ENCODE measurements at places on chromosomes 12 and 14.
A peak's percentile ranks its signal among the peaks of the same experiment; 100 is the strongest.

GRCh38 chr12:56878010-56878339, 56.2 kb downstream of the SDR9C7 start:
- DNase-seq, result no peak

GRCh38 chr12:14716848-14717444, 20.5 kb upstream of the GUCY2C start:
- DNase-seq, result peak; percentile 3

GRCh38 chr14:88667555-88668273, 104.9 kb downstream of the ZC3H14 start:
- DNase-seq, result peak; percentile 79

DNA sequence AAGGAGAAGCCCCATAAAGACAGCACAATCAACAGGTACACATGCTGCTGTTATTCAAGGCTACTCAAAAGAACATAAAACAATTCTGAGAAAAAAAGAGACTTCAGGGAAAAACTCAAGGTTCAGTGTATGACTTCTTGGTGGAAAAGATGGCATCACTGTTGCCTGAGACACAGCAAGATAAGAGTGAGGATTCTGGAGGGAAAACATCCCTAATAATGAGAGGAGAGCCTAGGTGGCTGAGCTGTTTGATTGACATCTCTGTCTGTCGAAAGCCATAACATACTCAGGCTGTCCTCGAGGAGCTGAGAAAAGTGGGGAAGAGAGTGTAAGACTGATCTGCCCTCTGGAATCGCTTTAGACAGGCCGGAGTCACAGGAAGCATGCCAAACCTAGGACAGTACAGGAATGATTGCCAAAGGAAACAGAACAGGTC, 193.4 kb upstream of the AMIGO2 start:
- no peak for DNase-seq

DNA sequence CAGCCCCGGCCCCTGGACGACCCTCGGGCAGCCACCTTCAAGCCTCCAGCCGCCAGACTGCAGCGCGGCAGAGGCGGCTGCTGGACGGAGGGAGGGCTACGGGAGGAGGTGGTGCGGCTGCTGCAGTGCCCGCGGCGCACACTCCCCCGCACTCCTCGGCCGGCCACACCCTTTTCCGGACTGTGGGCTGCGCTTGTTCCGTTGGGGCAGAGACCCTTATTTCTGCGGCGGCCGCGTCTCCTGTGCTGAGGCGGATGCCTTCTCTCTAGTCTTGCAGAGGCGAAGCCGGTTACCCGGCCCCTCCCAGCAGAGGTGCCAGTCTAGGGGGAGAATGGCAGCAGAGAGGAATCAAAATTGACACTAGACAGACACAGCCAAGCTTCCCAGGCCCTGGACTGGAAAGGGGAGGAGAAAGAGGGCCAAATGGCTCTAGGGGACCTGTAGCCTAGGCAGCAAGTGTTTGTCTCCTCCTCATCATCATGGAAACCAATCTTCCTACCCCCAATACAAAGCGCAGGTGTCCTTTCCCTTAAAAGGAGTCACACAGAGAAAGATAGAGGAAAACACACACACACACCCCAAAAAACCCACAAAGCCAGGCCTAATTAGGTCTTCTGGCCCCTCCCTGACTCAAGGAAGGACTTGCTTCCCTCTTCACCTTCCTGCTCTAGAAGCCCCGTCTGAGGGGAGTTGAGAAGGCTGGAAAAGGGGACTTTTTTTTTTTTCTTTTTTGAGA, 1.3 kb downstream of the ESYT1 start:
- no peak for DNase-seq

DNA sequence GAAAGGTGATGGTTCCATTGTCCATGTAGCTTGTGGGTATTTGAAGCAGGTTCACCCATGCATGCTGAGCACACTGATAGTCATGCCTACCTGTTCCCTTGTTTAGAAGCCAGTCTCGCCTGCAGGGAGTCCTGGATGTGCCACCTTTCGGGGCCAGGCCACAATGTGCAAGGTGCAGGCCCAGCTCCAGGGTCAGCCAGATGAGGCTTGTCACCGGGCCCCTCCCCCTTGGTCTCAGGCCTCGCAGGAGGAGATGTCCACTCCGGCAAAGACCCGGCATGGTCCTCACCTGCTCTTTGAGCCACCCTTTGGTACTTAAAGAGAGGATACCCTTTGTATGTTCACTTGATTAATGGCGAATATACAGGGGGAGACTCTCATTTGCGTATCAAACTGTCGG, 140.4 kb upstream of the RTL1 start:
- DNase-seq, result no peak

DNA sequence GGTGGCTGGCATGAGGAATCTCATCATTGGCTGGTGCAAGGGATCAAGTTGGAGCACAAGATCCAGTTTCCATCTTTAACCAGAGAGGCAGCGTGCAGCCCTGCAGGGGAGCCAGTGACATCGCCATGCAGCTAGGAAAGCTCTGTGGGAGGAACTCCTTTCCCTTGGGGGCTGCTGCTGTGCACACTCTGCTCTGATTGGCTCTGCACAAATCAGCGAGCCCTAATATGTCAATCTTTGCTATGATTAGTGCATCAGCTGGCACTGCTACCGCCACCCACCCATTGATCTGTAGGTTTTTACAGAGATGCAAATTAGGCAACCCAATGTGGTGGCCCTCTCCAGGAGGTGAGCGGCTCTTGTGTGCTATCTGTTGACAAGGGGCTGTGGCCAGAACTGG, 262.6 kb downstream of the PCNX1 start:
- peak; percentile 83 for DNase-seq

GRCh38 chr14:77529963-77530362, 31.3 kb upstream of the ISM2 start:
- DNase-seq, result no peak

- peak; percentile 74 for DNase-seq
These were observed 482 bp upstream of the IFI27L2 start for GRCh38 chr14:94129758-94130414.

GRCh38 chr12:4441355-4442335, 4.0 kb downstream of the FGF6 start:
- no peak for DNase-seq

DNA sequence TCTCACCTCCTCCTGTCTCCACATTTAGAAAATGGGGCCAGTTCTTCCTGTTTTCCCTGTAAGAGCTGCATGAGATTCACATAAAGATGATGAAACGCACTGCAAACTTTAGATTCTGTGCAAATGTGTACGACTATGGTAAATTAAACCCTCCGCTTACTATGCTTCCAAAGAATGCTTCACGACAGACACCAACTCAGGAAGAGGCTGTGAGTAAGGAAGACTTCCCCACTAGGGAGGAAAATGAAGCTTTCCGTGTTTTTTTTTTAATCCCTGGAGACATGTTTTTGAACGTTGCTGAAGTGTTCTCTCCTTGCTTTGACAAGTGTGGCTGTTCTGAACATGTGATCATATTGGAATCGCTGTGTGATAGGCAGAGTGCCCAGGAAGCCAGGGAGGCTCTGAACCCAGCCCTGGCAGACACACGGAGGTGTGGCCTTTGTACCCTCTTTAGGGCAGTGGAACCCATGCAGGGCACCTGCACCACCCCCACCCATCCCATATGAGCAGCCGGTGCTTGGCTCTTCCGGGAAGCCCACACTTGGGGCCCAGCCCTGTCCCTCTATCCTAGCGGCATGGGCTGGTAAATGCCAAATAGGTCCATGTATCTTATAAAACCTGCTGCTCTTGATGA, 7.5 kb upstream of the SYNE3 start:
- no peak for DNase-seq

GRCh38 chr14:69693801-69694729, 72.9 kb upstream of the SRSF5 start:
- DNase-seq, result no peak

DNA sequence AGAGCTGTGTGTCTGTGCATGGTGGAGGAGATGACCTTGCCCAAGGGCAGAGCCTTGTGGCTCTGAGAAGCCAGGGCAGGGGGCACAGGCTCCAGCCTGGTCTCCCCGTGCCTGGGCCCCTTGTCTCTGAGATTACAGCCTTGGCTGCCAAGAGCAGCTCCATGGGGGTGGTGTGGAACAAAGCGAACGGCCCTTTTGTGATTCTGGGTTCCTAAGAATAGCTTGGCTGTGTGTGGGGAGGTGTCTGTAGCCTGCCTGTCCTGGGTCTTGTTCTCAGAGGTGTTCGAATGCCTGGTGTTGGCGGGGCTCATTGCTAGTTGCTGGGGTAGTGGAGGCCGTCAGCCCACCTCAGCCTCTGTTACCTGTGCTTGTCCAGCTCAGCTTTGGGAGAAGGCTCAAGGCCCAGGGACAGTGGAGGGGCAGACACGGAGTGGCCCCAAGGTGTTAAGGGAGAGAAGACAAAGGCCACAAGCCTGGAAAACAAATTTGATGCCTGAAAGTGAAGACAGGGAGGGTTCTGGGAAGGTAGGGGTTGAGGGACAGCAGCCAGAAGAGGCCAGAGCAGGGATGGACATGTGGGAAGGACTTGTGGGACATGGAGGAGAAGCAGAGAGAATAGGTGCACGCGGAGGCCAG, 7.4 kb upstream of the MYH7 start:
- no peak for DNase-seq

- no peak for DNase-seq
These were observed 357 bp downstream of the HOMEZ start for GRCh38 chr14:23285530-23286019.

GRCh38 chr12:29270446-29270845, 110.5 kb downstream of the ERGIC2 start:
- no peak for DNase-seq

DNA sequence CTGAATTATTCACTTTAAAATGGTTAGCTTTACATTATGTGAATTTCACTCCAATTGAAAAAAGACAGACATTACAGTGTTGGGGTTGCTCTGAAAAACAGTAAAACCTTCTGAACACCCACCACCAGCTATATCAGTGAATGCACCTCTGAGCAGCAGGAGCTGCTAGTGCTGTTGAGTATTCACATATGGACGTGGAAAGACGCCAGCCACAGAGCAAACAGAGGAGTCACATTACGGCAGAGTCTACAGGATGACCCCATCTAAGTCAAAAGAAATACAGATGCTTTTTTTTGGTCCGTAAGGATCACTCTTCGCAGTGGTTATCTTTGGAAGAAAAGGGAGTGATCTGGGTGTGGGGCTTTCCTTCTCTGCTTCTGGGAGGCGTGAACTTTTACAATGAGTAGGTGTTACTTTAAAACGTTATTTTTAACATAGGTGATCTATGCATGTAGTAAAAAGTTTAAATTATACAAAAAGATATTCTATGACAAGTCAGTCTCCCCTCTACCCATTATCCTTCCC, 4.5 kb downstream of the HVCN1 start:
- DNase-seq, result no peak

DNA sequence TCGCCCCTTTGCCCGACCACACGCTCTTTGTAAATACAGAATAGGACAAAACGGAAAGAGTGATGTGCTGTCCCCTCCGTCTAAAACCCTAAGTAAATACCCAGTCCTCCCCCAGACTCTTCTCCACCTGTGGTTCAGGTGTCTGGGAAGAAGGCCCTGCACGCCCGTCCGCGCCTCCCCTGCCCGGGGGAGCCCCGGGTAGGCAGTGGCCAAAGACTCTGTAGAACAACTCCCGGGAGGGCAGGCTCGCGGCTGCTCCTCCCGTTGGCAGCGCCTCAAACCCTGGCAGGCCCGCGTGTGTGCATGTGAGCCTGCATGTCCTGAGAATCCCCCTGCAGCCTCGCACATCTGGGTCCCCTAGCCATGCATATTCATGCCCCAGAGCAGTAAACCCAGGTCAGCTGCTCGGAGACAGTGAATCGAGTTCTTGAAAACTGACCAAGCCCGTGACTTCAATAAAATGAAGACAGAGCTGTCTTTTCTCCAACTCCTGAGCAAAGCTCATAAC, 165.8 kb downstream of the MON2 start:
- DNase-seq, result peak; percentile 34

- DNase-seq, result no peak
These were observed 33.4 kb downstream of the POLE start for GRCh38 chr12:132653567-132654290.

GRCh38 chr14:93064411-93065271, 51.1 kb downstream of the ITPK1 start:
- no peak for DNase-seq

DNA sequence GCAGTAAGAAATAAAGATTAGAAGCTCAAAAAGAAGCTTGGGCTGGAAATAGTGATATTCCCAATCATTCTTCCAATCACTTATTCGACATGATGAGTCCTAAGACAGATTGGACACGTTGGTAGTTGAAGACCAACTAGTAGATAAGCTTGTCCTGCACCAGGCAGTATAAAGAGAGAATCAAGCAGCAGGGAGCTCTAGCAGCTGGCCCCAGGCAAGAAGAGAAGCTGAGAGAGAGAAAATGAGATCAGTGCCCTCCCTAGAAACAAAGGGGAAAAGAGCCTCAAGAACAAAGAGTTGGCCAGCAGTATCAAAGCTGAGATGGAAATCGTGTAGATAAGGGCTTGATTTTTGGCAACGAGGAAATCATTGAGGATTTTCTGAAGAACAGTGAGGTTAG, 20.6 kb downstream of the RASSF8 start:
- no peak for DNase-seq

- no peak for DNase-seq
These were observed 135.2 kb downstream of the ADGRD1 start for GRCh38 chr12:131088701-131089530.

DNA sequence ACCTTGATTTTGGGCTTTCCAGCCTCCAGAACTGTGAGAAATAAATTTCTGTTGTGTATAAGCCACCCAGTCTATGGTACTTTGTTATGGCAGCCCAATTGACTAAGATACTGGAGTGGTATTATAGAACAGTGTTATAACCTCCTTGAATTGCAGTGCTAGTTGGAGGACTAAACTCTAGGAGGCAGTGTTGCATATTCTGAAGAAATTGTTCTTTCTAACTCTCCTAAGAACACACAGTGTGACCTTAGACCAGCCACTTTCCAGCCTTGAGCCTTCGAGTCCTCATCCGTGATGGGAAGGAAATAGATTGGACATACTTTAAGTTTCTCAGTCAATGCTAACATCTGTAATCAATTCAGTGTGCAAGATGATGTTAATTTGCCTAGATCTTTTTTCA, 22.4 kb upstream of the LRRC10 start:
- no peak for DNase-seq

DNA sequence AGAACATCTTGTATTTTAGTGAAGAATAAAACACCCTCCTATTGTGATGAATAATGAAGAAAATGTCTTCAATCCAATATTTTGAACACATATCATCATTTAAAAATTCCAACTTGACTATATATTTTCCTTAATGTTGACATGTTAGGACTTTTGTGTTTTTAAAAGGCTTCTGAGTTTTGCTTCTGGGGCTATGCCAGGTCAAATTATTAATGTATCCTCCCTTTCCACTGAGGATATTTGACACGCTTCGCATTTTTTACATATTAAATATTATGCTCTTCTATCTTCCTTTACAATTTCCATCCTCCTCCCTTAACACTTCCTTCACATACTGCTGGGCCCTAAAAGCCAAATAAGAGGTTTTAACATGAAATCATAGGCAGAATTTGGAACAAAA, 20.6 kb downstream of the RERG start:
- no peak for DNase-seq

DNA sequence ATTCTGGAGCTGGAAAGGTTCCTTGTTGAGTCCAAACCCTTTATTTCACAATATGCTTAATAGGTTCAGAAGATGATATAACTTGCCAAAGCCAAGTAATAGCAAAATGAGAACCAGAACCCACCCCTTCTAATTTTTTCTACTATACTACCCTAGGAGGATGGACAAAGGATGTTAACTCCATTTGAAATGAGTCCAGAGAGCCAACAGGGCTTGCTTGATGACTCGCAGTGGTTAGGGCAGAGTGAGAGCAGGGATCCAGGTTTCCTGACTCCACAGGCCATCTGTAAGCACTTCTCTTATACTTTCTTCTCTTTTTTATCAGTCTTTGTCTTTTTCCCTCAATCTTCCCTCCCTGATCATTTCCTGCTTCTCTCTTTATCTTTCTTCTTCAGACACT, 668.1 kb downstream of the MED13L start:
- no peak for DNase-seq
